ENCODE measurements at places on chromosomes 7 and 10. TPM values are rescaled to one million over a fixed set of nuclear protein-coding genes. Genes with fewer than 3 reads are reported as not detected.

Gene DOCK1
- total RNA-seq: 0.73 TPM

Gene RET
- 2.8 TPM for total RNA-seq

Gene NUTM2E
- not detected for total RNA-seq

Gene OPN4
- total RNA-seq: not detected

Gene KCNMA1
- total RNA-seq: 0.17 TPM

Gene PLEKHS1
- 0.22 TPM for total RNA-seq

Gene ZNF488
- total RNA-seq: not detected

Gene THSD7A
- total RNA-seq: not detected

Gene CACNA2D1
- total RNA-seq: not detected

Gene LBX1
- not detected for total RNA-seq

Gene RADIL
- 0.15 TPM for total RNA-seq

Gene AKR1C2
- total RNA-seq: not detected

Gene TBC1D12
- 0.29 TPM for total RNA-seq

Gene LIPK
- not detected for total RNA-seq

Gene PRPS1L1
- total RNA-seq: not detected

Gene CYP3A7
- not detected for total RNA-seq

Gene NAT16
- not detected for total RNA-seq

Gene MGAM2
- not detected for total RNA-seq

Gene NDUFB2
- total RNA-seq: 162 TPM

Gene TLX1
- total RNA-seq: not detected

Gene TMEM196
- total RNA-seq: not detected

Data from T-helper 1 cell treated with Interleukin-12 subunit alpha and Interleukin-12 subunit beta and Interleukin-4 antibody, amounts not matched to agents 30 ng/mL and 1 ng/mL, for 36 hours (primary cell).